A549 treated with CpdA at 1 μM for 4 hours (cell line): ENCODE measurements at places on chromosomes 16 and 17. TPM values are rescaled to one million over a fixed set of nuclear protein-coding genes. Genes with fewer than 3 reads are reported as not detected.

CDH1 gene
- 3.6 to 4.9 TPM (median 4.4 TPM) in 5 replicates for total RNA-seq

PITPNM3 gene
- 1.7 to 2.4 TPM (median 1.9 TPM) in 5 replicates for total RNA-seq

CEP131 gene
- total RNA-seq = 6.3 to 9.6 TPM (median 7.9 TPM) in 5 replicates

RNF43 gene
- 0.12 to 0.61 TPM (median 0.27 TPM) in 5 replicates for total RNA-seq

GRIN2C gene
- 0.22 to 0.71 TPM (median 0.25 TPM) in 5 replicates for total RNA-seq

PAFAH1B1 gene
- 172 to 202 TPM (median 182 TPM) in 5 replicates for total RNA-seq

PABPN1L gene
- total RNA-seq = not detected in 5 replicates

CCDC200 gene
- total RNA-seq = not detected in 5 replicates

SEPTIN12 gene
- not detected in 5 replicates for total RNA-seq

FBXL19 gene
- 16.3 to 25.2 TPM (median 21.8 TPM) in 5 replicates for total RNA-seq

SULT1A4 gene
- 32.7 to 44.2 TPM (median 38.5 TPM) in 5 replicates for total RNA-seq

DHX8 gene
- total RNA-seq = 41.4 to 46.7 TPM (median 44.4 TPM) in 5 replicates

TMIGD1 gene
- not detected in 5 replicates for total RNA-seq

PRSS53 gene
- 0.78 to 2.7 TPM (median 1.4 TPM) in 5 replicates for total RNA-seq

SYT17 gene
- total RNA-seq = 9.7 to 13.3 TPM (median 11.9 TPM) in 5 replicates

SEPTIN1 gene
- 1.4 to 2.2 TPM (median 1.8 TPM) in 5 replicates for total RNA-seq

ADGRG1 gene
- 161 to 247 TPM (median 200 TPM) in 5 replicates for total RNA-seq

LITAF gene
- 190 to 209 TPM (median 203 TPM) in 5 replicates for total RNA-seq

CD300LG gene
- 0.05 TPM in 1 of 5 replicates, not detected in the others for total RNA-seq

ZNF597 gene
- 0.90 to 1.3 TPM (median 1.1 TPM) in 5 replicates for total RNA-seq

SARM1 gene
- 4.9 to 6.0 TPM (median 5.3 TPM) in 5 replicates for total RNA-seq

CCL3 gene
- not detected in 5 replicates for total RNA-seq

TBC1D3H gene
- not detected in 5 replicates for total RNA-seq

TEX2 gene
- total RNA-seq = 9.2 to 12.5 TPM (median 10.8 TPM) in 5 replicates

SERPINF2 gene
- 1.3 to 2.2 TPM (median 2.0 TPM) in 5 replicates for total RNA-seq

KRT12 gene
- 0.08 TPM in 1 of 5 replicates, not detected in the others for total RNA-seq

KRTAP17-1 gene
- not detected in 5 replicates for total RNA-seq

FBXW10B gene
- 2.2 to 4.2 TPM (median 3.7 TPM) in 5 replicates for total RNA-seq

B9D1 gene
- total RNA-seq = 41.4 to 45.9 TPM (median 44.2 TPM) in 5 replicates
